ENCODE measurements at places on chromosomes 13 and 19.

DNA sequence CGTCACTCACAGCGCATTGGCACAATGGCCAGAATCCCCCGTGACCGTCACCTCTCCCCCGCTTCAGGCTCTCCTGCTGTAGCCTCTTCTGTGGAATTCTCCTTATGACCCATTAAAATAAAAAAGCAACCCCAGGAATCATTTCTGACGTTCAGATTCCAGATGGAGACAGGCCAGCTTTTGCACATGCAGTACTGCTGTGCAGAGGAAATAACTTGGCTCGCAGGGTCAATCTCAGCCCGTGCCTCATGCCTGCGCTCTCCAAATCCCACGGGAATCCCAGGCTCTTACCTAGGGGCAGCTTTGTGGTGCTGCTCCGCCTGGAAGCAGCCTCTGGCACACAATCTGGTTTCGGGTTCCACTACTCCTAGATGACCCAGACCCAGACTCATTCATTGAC, 32.7 kb upstream of the SOX1 start:
- DNase-seq, result no peak

DNA sequence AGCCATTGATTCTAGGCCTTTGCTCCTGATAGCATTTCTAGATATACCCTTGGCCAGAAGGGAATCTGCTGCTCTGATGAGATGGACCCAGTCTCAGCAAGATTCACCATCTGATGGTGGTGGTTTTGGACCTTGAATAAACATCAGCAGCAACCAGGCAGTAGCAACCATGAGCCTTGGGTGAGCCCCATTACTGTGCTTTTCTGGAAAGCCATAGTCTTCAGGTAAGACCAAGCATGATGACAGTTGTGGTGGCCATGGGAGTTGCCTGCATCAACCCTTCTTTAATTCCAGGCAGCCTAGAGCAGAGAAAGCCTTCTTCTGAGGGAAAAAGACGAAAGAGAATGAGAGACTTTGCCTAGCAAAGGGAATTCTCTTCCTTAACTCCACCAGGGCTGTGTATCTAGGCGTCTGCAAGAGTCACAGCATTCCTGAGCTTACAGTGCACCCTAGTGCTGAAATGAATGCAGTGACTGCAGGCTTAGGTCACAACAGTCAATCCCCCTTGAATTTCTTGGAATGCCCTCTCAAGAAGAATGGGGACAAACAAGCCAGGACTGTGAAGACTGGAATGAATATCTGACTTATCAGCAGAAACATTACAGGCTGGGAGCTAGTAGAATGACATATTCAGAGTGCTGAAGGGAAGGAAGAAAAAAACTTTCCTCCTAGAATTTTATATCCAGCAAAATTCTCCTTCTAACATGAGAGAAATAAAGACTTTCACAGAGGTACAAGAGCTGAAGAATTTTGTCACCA, 942.4 kb upstream of the PCDH20 start:
- no peak for DNase-seq

DNA sequence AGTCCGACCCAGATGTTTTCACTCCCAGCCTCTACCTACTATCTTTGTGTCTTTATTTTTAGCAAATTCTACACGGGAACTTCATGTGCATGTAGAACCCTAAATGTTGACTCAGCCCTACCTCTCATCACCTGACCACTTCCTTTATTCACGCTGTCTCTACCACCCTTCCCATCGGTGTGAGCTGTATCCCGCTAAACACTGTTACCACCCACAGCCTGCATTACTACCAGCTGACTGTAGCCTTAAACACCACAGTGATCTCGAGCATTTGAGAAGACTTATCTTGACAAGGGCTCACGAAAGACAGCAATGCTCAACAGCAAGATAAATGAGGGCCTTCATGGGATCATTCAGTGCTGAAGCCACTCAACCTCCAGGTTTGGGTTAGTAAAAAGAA, 15.1 kb downstream of the NCR1 start:
- DNase-seq, result no peak

- no peak for DNase-seq
Measured at GRCh38 chr13:41053384-41053826, 7.9 kb upstream of the WBP4 start.

DNA sequence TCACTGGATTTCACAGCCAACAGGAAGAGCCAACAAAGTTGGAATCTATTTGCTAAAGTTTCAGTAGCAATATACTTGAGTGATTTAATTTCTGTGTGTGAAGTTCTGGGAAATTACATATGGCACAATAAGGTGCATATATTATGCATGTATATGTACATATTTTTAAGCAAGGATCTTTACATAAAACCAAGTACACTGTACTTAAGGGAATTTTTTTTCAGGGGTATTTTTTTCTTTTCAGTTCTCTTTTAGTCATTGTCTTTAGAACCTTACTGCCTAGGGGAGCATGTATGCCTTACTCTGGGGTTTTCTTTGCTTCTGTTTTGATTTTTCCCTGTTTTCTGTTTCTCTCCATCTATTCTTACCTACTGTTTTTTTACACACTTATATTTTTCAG, 7.4 kb downstream of the RAP2A start:
- DNase-seq, result no peak

DNA sequence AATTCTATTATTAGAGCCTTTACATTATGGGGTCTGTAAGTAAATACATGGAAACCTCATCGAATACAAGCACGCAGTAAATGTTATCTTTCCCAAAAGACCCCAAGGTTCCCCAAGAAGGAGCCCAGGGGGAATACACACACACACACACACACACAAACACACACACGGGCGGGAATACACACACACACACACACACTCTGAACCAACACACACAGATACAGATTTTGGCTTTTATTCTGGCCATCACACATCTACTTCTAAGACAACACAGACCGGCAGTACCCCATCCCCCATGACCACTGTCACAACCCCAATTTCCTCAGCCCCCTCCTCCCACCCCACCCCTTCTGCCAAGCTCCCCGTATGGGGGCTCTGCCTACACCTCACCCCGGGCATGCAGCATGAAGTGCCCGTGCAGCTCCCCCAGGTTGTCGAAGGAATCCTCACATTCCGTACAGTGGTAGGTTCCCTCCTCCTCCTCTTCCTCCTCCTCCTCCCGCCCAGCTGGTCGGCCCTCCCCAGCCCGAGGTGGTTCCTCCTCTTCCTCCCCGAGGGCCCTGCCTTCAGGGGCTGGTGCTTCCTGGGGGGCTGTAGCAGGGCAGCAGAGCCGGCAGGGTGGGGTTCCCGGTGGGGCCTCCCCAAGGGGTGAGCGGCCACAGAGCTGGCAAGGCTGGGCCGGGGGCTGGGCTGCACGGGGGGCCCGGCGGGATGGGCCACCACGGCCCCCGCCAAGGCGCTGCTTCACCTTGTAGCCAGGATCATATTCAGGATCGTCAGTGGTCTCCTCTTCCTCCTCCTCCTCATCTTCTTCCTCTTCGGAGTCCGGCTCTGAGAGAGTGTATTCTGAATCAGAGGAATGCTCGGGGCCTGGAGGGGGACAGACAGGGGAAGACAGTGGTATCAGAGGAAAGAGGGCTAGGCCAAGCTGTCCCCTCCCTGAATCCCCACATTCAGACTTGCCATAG, 4.4 kb upstream of the SRRM5 start:
- DNase-seq, result no peak

GRCh38 chr13:33884531-33885220, 66.7 kb downstream of the RFC3 start:
- DNase-seq, result no peak

GRCh38 chr19:55489711-55490477, 1.7 kb downstream of the SSC5D start:
- DNase-seq, result no peak

DNA sequence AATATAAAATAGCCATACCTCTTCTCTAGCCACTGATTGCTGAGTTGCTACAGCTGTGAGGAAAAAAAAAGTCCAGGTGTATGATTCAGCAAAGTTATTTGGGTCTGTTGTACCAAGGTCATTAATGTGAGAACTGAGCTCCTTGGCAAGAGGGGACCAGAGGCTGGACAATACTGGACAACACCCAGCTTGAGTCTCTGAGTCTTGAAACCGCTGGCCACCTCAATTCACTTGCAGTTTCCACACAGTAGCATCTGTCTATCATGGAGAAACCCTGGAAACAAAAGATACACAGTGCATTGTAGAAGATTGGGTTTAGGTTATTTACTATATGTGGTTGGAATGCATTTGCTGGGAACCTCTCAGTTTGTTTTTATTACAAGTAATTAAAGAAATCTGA, 60.4 kb downstream of the WDFY2 start:
- no peak for DNase-seq

DNA sequence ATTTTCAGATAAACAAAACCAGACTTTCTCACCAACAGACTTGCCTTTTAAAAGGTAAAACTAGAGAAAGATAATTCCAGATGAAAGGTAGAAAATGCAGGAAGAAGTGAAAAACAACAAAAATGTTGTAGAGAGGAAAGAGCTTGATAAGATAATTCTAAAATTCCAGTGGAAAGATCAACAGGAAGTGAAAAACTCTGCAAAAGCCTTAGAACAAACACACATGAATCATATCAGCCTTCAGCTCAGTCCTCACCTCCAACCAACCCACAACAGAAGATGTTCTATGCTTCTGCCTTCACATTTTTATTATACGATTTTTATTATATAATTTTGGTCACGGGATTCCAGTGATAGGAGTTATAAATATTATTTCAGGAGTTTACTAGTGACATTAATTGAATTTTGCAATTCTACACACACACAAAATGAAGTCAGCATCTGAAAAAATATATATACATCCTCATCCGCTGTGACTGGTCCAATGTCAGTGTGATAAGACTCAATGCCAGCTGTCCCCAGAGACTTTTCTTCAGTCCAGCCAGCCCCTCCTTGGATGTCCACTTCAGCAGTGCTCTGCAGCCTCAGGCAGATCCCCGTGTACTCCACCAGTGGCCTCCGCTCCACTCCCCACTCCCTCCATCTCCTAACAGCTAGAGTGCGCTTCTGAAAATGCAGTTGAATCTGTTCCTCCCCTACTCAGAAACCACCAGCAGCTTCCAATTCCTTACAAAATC, 57.9 kb downstream of the GADD45B start:
- DNase-seq, result no peak

GRCh38 chr19:23800271-23800670, 41.6 kb upstream of the ZNF681 start:
- DNase-seq, result no peak

DNA sequence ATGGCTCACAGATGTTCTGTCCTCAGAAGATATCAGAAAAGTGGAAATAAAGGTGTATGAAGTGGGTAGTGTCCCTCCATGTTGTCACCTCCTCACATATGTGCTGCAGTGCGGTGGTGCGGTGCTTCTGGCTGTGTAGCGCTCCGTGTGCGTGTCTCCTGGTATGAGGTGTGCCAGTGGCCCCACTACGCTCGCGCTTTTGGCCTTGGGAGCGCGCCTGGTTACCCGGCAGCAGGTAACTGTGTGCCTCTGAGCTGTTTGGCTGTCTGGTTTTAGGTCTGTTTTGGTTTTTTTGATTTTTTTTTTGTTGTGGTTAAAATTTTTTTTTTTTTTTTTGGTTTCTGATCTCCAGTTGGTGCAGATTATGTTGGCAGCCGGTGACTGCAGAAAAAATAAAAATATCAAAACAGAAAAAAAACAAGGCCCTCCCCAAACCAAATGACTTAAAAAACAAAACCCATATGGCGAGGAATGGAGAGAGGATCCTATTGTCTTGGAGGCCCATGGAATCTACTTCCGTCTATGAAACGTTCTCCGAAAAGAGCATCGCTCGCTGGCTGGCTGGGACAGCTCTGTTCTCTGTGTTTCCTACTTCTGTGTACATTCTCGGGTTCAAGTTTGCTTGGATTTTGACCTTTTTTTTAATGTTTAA, 7.9 kb downstream of the HNRNPL start:
- no peak for DNase-seq

DNA sequence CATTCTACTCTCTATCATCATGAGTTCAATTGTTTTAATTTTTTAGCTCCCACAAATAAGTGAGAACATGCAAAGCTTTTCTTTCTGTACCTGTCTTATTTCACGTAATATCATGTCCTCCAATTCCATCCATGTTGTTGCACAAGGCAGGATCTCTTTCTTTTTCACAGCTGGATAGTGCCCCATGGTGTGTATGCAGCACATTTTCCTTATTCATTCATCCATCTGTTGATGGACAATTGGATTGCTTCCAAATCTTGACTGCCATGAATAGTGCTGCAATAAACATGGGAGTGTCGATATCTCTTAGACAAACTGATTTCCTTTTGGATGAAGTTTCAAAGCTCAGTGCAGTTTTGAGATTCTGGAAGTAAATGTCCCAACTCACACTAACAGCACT, 326.9 kb downstream of the FGF9 start:
- no peak for DNase-seq

DNA sequence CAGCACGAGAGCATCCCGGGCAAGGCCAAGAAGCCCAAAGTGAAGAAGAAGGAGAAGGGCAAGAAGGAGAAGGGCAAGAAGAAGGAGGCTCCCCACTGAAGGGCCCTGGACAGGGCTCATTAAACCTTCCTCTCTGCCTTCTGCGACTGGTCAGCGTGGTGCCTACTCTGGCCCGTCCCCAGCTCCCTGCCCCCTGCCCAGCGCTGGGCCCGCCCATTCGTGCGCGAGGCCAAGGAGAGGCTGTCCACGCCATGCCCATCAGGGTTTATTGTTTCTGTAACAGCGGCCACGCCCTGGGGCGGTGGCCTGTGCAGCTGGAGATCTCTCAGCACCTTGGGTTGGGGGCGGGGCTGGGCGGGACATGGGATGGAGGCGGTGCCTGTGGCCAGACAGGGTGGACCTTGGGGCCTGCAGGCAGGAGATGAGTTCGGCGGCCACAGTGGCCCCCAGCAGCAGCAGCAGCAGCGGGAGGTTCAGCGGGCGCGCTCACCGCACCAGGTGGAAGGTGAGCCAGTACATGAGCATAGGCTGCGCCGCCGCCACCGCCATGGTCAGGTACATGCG, 897 bp downstream of the C19orf33 start:
- DNase-seq, result no peak

- DNase-seq, result no peak
Measured at GRCh38 chr19:2986951-2987524, 9.7 kb downstream of the TLE6 start.

DNA sequence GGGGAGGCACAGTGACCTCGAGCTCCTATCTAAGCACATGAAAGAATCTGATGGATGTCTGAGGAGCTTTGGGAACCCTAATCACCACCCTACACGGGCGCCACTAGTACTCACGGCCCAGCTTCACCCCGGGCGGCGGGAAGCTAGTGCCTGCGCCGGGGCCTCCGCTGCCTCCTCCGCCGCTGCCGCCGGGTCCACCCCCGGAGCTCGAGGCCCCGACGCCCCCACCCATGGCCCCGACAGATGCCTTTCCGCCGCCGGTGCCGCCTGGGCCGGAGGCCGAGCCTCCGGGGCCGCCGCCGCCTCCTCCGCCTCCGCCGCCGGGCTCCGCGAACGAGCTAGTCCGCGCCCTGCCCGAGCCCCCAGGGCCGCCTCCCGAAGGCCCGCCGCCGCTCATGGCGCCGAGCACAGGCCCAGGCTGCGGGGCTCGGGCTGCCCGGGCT, 312 bp downstream of the GSK3A start:
- no peak for DNase-seq

GRCh38 chr13:71021825-71022422, 845.1 kb downstream of the DACH1 start:
- no peak for DNase-seq

GRCh38 chr19:35205733-35206323, 22.7 kb downstream of the FAM187B start:
- no peak for DNase-seq

Measured in esophagus squamous epithelium (tissue), 5 donors.